Stimulated activated CD8-positive, alpha-beta memory T cell treated with anti-CD3 and anti-CD28 coated beads, Interleukin-7, amount 100 ng/mL, for 48 hours (primary cell): ENCODE measurements at places on chromosomes 4 and X.

GRCh38 chr4:158025131-158025530 is 147.7 kb downstream of the GASK1B start:
- no peak for DNase-seq

GRCh38 chr4:57442831-57443291 is 332.7 kb upstream of the IGFBP7 start:
- no peak for DNase-seq

GRCh38 chr4:2248821-2249261 is 6.9 kb upstream of the HAUS3 start:
- no peak for DNase-seq

- no peak for DNase-seq
Measured at GRCh38 chr4:2828758-2829181, 14.9 kb upstream of the ADD1 start.

- DNase-seq = no peak
Measured at GRCh38 chrX:103343105-103343504, 13.1 kb downstream of the TCEAL7 start.

- DNase-seq = no peak
Measured at GRCh38 chr4:147724468-147725201, 7.3 kb upstream of the ARHGAP10 start.

DNA sequence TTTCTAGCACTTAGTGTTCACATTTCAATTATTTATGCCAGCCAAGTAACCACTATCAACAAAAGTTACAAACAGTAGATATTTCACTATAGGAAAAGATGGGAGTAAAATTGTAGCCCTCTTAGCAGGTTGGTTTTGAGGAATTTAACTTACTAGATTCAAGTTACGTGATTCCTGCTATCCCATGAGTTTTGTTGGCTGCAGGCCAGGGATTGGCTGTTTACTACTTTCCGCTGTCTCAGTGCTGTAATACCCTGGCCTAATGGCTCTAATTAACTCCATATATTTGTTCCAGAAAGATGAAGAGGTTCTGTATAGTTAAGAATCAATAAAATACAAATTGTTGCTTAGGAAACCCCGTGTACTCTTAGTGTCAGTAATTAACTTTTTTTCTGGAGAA is 55.5 kb upstream of the MAGED1 start:
- DNase-seq = no peak

DNA sequence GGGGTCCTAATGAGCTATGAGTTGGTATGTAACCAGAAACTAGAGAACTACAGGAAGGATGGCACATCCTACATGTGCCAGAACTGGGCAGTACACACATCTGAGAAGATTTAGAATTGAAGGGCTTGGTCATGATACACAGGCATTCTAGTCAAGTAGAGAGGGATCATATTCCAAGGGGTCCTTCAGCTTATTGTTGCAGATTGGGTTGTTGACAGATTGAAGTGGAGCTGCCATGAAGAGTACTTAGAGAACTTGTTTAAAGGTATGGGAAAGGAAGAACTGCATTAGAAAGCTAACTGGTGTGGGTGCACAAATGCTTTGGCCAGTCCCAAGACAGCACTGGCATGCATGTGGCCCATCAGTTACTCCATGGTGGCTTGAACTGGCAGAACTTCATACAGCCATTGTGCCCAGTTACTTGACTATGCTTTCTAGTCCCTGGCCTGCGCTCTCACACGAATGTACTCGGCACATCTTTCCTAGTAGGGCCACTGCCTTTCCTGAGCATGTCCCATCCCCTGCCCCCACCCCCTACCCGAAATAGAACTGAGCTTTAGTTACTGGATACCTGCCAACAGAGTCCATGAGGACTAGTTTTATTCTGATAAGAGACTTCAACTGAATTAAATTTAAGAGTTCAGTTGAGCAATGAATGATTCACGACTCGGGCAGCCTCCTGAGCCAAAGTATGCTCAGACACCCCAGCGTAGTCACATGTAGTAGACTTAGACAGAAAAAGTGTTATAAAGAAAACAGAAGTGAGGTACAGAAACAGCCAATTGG is 64.0 kb downstream of the CCNG2 start:
- no peak for DNase-seq

DNA sequence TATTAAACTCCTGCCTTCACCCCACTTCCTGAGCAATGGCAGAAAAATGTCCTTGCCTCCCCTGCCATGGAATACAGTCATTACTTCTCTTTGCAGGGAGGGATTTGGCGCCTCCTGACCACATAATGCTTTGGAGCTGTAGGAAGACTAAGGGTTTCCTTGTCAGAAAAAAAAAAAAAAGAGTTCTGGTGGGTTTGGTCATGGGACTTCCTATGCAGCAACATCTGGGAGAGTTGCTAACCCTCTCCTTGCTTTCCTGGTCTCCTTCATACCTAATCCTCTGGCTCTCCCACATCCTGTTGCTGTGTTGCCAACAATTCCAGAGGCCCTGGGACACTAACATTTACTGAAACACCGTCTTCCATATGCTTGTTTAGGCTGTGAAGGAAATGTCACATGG is 75.1 kb upstream of the MBNL3 start:
- DNase-seq = no peak

DNA sequence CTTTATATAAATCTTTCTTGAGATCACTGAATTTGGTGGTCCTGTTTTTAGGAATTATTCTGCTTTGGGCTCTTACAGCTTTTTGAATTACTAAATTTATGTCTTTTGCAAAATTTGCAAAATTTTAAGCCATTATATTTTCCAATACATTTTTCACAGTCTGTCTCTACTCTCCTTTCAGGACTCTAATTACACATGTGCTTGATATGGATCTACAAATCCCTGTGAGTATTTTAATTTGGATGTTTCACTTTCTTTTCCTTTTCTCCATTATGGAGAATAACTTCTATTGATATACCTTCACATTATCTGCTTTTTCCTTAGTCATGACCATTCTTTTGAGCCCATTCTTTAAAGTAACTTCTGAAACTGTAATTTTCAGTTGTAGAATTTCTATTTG is 315.4 kb downstream of the DCAF12L2 start:
- no peak for DNase-seq

GRCh38 chrX:48975041-48975440 is 3.4 kb upstream of the KCND1 start:
- DNase-seq = no peak

- no peak for DNase-seq
Measured at GRCh38 chr4:23337292-23337691, 552.6 kb downstream of the PPARGC1A start.

GRCh38 chr4:129446074-129446473 is 350.1 kb downstream of the C4orf33 start:
- DNase-seq = no peak

DNA sequence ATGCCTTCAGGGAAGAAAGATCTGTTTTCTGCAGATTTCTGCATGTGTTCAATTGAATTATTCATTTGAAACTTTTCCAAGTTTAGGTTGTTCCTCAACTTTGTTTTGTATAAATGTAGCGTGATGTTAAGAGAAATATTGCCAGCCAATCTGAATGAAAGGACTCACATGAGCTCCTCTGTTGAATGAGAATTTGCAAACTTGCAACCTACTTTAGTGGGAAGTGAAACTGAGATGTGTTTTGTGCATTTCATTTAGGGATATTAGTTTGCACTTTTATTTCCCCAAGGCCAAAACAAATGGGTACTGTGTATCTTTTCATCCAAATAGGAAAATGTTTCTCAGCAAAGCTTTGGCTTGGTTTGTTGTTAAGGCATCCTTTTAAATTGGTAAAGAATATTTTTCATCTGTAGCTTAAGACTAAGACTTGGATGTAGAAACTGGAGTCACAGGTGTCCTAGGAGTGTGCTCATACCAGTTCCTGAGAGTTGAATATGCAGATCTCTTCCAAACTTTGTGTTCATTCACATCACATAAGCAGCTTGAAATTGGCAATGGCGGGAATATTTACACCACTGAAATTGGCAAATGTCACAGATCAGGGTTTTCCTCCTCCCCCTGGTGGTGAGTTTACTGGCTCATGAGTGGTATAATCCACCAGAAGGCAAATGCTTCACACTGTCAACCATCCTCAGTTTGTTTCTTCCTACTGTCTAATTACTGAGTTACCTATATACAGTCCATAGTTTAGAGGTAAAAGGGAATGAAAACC is 193.6 kb upstream of the BANK1 start:
- DNase-seq = no peak

- DNase-seq = no peak
Measured at GRCh38 chr4:110680265-110680664, 57.4 kb upstream of the PITX2 start.

DNA sequence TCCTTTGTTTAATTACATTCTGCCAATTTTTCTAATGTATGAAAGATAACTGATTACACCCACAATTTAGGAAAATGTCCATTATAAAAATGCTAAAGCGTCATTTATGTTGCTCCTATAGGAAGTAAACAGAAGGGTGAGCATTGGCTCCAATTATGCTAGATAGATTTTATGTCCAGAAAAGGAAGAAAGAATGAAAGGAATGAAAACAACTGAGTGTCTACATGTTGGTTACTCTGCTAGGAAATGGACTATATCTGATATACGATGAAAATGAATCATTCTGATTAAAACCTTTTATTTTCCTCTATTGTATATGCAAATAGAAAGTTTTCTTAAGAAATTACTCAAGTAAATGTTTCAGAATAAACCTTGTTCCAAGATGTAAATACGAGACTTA is 1.6 kb downstream of the ENAM start:
- no peak for DNase-seq

DNA sequence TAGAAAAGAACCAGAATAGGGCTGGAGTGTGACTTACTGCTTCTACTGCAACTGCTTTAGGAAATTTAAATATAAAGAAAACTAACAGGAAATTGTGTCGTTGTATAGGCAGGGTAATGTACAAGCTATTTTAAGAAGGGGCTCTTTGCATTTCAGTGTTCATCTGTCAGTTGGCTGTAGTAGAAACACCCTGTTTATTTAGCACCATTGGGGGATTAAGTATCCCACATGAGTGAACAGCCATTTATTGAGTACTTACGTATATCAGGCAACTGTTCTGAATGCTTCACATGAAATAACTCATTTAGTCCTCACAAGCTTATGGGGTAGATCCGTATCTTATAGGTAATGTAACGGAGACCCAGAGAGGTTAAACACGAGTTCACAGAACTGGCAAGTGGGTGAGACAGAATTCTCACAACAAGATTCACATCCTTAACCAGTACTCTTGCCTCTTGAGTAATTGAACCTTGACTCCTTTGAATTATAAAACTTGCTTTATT is 23.9 kb downstream of the STIM2 start:
- no peak for DNase-seq

DNA sequence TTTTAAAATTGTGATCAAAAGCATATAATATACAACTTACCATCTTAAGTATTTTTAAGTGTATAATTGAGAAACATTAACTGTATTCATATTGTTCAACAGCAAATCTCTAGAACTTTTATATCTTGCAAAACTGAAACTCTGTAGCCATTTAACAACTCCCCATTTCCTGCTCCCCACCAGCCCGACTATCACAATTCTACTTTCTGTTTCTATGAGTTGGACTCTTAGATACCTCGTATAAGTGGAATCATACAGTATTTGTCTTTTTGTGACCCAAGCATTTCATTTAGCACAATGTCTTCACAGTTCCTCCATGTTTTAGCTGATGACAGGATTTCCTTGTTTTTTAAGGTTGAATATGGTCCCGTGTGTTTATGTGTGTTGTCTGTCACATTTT is 106.0 kb downstream of the LRBA start:
- DNase-seq = no peak

DNA sequence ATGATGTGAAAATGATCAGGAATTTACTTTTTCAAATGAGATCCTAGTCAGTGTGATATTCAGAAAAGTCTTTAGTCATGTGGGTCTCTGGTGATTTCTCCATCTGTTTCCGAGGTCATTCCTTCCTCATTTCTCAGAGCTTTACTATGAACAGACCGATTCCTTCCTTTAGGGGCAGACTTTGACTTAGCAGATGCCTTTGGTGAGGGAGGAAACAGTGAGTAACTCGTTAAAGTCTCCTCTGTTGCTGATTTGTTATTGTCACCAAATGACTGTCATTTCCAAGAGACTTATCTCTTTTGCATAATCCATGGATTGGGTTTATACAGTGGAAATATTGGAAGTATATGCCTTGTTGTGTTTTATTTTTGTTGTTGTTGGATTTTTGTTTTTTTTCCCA is 76.2 kb upstream of the CD99 start:
- no peak for DNase-seq

DNA sequence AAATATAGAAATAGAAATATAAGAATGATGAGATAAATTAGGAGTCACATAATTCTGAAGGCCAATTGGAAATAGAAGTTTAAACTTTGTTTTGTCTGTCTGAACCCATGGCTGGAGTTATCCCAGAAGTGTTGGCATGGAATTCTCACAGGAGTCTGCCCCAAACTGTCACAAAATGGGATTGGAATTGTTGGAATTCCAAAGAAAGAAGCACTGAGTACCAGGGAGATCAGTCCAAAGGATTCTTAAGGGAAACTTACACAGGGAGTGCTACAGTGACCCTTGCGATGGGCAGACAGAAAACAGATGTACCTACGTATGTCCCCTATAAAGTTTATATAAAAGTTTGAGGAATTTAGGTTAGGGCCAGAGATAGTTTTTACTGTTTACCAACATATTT is 1607.7 kb downstream of the ARAP2 start:
- no peak for DNase-seq

GRCh38 chr4:183256756-183257385 is 63.2 kb downstream of the CLDN22 start:
- DNase-seq = peak; percentile 11

DNA sequence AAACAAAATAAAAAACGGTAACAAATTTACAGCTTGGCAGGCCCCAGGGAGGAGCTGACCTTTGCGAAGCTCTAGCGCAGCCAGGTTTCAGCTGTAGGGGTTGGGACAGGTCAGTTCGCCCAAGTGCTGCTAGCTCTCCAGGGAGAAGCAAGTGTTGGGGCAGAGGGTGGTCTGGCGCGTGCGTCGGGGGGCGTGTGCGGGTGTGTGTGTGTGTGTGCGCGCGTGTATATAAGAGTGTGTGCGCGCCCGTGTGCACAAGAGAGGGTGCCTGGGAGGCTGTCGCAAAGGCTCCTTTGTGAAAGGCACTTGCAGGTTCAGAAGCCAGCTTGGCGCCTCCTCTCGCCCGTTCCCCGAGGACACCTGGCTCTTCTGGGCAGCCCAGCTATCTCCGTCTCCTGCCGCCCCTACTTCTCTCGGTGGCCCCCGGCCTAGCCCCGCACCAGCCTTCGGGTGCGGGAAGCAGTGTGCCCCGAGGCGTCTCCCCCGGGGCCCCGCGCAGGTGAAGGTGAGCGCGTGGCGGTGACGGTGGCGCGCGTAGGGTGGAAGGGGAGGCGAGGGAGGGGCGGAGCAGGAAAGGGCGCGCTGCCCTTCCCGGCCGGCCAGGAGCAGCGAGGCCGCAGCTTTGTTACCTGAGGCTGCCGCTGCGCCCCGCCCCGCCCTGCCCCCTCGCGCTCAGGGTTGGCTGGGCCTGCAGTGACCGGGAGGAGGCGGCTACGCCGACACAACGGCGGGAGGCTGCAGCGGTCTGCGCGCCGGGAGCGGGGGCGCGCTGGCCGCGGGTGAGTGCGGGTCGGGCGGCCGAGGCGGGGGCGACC is at the start of gene FHDC1:
TSS of gene FHDC1 (plus strand) at position 693 of the 815 bp plus-strand sequence. CDS start 6,735 bp downstream, outside the sequence.
- no peak for DNase-seq
